ENCODE measurements at places on chromosomes 6 and 20. TPM values are rescaled to one million over a fixed set of nuclear protein-coding genes. Genes with fewer than 3 reads are reported as not detected.
A peak's percentile ranks its signal among the peaks of the same experiment; 100 is the strongest.

DUSP15 gene
- 1.0 TPM for total RNA-seq

DNA sequence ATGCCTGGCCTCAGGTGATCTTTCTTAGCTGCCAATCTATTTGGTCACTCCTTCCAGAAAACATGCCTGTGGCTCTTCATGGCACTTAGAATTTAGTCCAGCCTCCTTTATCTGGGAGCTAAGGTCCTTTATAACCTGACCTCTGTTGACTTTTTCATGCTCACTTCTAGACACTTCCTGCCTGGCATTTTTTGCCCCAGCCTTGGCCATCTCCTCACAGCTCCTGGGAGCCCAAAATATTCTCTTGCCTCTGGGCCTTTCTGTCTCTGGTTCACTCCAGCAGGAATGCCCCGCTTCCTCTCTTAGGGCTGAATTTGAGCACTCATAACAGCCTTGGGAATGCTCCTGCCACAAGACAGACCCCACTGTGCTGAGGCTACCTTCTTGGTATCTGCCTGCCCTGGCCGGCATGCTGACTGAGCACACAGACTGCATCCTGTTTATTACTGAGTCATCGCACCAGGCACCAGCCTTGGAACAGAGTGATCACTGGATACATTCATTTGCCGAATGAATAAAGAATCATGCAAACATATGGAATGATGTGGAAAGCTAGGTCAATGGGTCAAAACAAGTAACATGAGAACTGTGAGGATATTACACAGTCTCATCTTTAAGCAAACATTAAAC lies 5.8 kb upstream of the EEF1E1 start:
- H3K27me3 ChIP-seq, result no peaks in the 10 kb centered on the region
- no peak overlapping the region for H3K27ac ChIP-seq
- H3K4me3 ChIP-seq, result no peak overlapping the region
- no peak for DNase-seq
- H3K4me1 ChIP-seq, result no peaks in the 10 kb centered on the region

TUBE1 gene
- 17.4 TPM for total RNA-seq

DNA sequence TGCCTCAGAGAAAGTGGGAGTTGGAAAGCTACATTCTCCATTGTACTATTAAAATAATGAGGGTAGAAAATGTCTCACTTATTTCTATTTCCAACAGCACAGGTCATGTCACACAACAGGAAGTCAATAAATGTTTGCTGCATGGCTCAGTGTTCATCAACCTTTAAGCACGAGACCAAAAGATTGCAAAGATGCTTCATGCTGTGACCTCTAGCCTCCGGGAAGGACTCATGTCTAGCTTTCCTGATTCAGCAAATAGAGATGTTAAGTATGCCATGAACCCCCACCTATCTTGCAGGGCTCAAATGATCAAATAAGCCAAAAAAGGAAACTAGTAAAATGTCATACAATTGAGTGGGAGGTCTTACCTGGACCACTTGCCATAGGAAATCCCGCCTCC lies 57.4 kb downstream of the NCOA6 start:
- no peak overlapping the region for H3K4me3 ChIP-seq
- no peaks in the 10 kb centered on the region for H3K27me3 ChIP-seq
- H3K4me1 ChIP-seq, result peaks cover 4% of the 10 kb centered on the region
- H3K36me3 ChIP-seq, result no peaks in the 10 kb centered on the region
- no peak overlapping the region for H3K27ac ChIP-seq

DNA sequence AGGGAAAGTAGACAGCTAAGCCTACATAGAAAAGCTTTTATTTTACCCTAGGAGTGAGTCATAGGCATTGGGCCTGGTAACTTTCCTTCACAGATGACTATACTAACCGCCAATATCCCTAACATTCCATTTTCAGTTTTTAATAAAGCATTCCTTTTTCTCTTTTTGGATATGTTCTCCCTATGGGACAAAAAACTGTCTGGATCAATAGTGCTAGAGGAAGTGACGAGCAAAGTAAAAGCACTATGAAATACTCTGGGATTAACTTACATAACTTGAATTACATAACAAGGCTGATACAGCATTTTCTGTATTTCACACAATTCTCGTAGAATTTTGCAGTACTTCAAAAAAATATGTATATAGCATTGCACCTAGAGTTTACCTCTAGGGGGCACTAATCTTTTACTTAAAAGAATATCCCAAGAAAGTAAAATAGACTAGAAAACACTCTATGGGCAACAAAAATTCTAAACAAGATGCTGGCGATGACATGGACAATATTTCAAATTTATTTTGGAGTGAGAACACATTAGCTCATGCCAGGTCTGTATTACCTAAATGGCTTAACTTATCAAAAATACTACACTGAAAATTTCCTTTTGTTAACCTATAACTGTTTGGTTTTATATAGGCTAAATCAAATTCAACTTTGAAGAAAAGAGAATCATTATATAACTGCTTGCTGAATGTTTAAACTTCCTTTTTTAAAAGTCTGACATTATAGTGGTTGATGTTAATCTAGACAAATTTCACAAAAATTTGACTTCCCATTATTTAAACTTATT lies 66.3 kb upstream of the DST start:
- peak overlapping the region; percentile 49 for H3K27ac ChIP-seq
- no peaks in the 10 kb centered on the region for H3K27me3 ChIP-seq
- peaks cover 45% of the 10 kb centered on the region for H3K4me1 ChIP-seq
- no peaks in the 10 kb centered on the region for H3K36me3 ChIP-seq

DNA sequence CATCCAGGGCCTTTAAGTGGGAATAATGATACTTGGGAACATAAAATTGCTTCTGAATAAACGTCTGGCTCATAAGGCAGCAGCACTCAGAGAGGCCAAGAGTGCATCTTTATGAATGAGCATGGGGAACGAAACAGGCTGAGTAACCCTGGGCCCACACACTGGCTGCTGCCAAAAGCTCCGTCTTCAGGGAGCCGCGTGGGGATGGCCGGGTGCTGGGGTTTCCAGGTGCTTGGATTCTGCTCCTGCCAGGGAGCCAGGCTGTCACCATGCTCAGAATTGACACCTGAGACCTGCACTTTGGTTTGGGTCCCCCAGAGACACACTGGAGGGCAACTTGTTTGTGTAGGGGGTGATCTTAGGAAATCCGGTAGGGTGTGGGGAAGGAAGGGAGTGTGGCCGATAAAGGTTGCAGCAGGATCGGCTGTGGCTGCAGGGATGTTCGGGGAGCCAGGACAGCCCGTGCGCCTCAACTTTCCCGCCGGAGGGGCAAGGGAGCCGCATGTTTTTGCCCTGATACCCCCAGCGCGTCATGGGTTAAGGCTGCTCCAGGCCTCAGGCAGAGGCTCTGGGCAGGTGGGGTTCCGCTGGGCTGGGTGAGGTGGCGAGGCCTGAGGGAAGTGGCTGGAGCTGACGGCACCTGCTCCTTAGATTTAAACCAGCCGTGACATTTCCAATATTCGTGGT lies 101.8 kb downstream of the YTHDF1 start:
- no peaks in the 10 kb centered on the region for H3K4me1 ChIP-seq
- H3K4me3 ChIP-seq, result no peak overlapping the region
- no peaks in the 10 kb centered on the region for H3K36me3 ChIP-seq
- peaks cover 9% of the 10 kb centered on the region for H3K27me3 ChIP-seq
- no peak overlapping the region for H3K27ac ChIP-seq

DNA sequence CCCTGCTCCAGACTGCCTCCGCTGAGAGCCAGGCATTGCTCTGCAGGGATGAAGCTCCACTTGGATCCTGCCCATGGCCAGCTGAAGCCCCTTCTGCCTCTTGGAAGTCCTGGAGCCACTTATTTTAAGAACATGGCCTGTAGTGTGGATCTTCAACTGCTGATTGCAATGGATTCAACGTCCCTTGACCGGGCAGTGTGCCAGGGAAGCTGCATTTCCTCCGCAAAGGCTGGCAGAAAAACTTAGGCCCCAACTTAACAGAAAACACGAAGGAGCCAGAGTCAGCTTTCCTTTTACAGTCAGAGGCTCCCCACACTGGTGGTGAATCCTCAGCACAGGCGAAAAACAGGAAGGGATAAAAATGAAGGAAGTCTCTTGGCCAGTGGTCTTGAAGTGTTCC lies 26.3 kb upstream of the FOXQ1 start:
- no peak for DNase-seq
- H3K4me3 ChIP-seq, result no peak overlapping the region
- H3K27me3 ChIP-seq, result peaks cover 15% of the 10 kb centered on the region

VGLL2 gene
- total RNA-seq, result 0.56 TPM

- no peak for DNase-seq
- H3K4me3 ChIP-seq, result no peak overlapping the region
These were observed 12.8 kb upstream of the CCDC167 start for GRCh38 chr6:37512400-37513011.

GRCh38 chr6:30840084-30840934 lies 44.0 kb upstream of the DDR1 start:
- DNase-seq, result no peak
- no peak overlapping the region for H3K27ac ChIP-seq
- no peaks in the 10 kb centered on the region for H3K27me3 ChIP-seq
- peaks cover 5% of the 10 kb centered on the region for H3K4me1 ChIP-seq
- H3K36me3 ChIP-seq, result no peaks in the 10 kb centered on the region
- H3K4me3 ChIP-seq, result no peak overlapping the region

GLO1 gene
- total RNA-seq, result 109 TPM

DNA sequence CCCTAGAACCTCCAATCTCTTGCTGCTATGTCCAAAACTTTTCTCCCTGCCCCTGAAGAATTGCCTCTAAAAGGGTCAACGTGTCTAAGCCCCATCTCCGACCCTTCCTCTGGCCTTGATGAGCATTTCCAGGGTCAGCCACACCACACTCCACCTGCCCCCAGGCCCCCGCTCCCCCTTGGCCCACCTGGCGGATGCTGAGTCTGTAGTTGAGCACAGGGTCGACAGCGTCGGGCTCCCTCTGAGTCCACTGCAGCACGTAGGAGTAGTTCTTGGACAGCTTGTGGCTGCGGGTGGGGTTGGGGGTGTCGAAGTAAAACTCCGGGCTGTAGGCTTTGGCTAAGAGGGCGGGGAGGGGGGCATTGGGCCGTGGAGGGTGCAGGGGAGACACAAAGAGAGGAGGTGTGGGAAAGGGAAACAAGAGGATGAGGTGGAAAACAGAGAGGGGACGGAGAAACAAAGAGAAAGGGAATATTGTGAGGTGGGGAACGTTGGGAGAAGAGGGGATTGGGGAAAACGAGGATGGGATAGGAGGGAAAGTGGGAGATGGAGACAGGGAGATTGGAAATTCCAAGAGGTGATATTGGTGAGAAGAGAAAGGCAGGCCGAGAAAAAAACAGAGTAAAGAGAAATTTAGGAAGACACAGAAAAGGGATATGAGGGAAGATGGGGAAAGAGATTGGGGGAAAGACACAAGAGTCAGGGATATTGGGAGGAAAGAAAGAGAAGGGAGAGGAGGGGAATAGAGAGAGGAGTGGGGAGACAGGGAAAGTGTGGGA lies 50.5 kb downstream of the MDGA1 start:
- H3K4me1 ChIP-seq, result peaks cover 32% of the 10 kb centered on the region
- no peak for DNase-seq
- H3K27me3 ChIP-seq, result no peaks in the 10 kb centered on the region

DNA sequence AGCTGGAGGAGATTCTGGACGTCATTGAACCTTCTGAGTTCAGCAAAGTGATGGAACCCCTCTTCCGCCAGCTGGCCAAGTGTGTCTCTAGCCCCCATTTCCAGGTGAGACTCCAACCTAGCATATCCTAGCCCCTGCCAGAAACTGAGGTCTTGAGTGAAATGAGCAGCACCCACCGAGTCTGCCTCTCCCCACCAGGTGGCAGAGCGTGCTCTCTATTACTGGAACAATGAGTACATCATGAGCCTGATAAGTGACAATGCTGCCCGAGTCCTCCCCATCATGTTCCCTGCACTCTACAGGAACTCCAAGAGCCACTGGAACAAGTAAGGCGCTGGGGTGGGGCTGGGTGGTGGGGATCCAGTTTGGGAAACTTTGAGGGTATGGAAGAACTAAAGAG lies 4.6 kb downstream of the MEA1 start:
- H3K27ac ChIP-seq, result no peak overlapping the region
- H3K4me3 ChIP-seq, result no peak overlapping the region
- peaks cover 68% of the 10 kb centered on the region for H3K36me3 ChIP-seq
- no peak for DNase-seq
- no peaks in the 10 kb centered on the region for H3K27me3 ChIP-seq

RSPO3 gene
- 0.16 TPM for total RNA-seq

GRCh38 chr20:37540001-37540400 lies 12.3 kb upstream of the BLCAP start:
- no peaks in the 10 kb centered on the region for H3K27me3 ChIP-seq
- H3K4me1 ChIP-seq, result no peaks in the 10 kb centered on the region
- no peaks in the 10 kb centered on the region for H3K36me3 ChIP-seq

HSPA1L gene
- total RNA-seq, result 1.8 TPM

RSPH3 gene
- total RNA-seq, result 9.4 TPM

GRCh38 chr6:67224989-67225388 lies 1410.1 kb upstream of the ADGRB3 start:
- H3K4me3 ChIP-seq, result no peak overlapping the region
- no peak overlapping the region for H3K27ac ChIP-seq
- no peaks in the 10 kb centered on the region for H3K4me1 ChIP-seq
- DNase-seq, result no peak
- no peaks in the 10 kb centered on the region for H3K27me3 ChIP-seq

PNLDC1 gene
- 0.20 TPM for total RNA-seq

- no peaks in the 10 kb centered on the region for H3K27me3 ChIP-seq
- no peaks in the 10 kb centered on the region for H3K4me1 ChIP-seq
- no peak for DNase-seq
- no peak overlapping the region for H3K4me3 ChIP-seq
These were observed 19.7 kb upstream of the SGK2 start for GRCh38 chr20:43538878-43539700.

BCL2L1 gene
- 176 TPM for total RNA-seq

- peak overlapping the region; percentile 33 for H3K4me3 ChIP-seq
- no peaks in the 10 kb centered on the region for H3K27me3 ChIP-seq
- H3K36me3 ChIP-seq, result no peaks in the 10 kb centered on the region
These were observed 231.6 kb upstream of the MYLIP start for GRCh38 chr6:15897063-15897876.

- peaks cover 96% of the 10 kb centered on the region for H3K4me1 ChIP-seq
- H3K4me3 ChIP-seq, result no peak overlapping the region
- H3K27me3 ChIP-seq, result no peaks in the 10 kb centered on the region
- H3K27ac ChIP-seq, result no peak overlapping the region
- no peaks in the 10 kb centered on the region for H3K36me3 ChIP-seq
- no peak for DNase-seq
These were observed 81.7 kb downstream of the QKI start for GRCh38 chr6:163496205-163496604.

MRAP2 gene
- 0.21 TPM for total RNA-seq

DNA sequence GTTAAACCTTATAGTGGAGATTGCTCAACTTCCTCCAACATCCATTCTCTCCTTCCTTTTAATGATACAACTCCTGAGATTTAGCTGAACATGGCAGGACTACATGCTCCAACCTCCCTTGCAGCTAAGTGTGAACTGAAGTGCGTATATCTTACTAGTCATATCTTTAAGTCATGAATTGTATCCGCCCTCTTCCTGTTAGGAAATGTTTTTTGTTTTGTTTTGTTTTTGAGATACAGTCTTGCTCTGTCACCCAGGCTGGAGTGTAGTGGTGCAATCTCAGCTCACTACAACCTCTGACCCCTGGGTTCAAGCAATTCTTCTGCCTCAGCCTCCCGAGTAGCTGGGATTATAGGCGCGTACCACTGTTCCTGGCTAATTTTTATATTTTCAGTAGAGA lies 8.8 kb upstream of the OSTM1 start:
- no peak overlapping the region for H3K27ac ChIP-seq
- DNase-seq, result no peak
